ENCODE measurements at places on chromosomes 2 and 18.

DNA sequence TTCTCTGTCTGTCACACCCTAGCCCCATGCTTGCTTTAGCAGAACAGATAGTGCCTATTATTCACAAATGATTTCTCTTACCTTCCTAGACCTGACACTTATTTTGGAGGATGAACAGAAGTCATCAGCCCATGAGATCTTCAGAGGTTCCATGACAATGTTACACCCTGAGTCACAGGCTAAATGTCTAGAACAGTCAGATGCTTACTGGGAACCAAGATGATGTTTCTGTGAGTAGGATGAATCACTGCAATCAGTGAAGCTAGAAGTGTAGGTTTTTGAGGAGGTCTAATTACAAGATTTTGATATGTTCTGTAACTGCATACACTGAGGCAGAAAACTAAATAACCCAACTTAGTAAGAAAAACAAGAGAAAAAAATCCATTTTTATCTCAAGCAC, 123.0 kb upstream of the THUMPD2 start:
- no peak for DNase-seq

DNA sequence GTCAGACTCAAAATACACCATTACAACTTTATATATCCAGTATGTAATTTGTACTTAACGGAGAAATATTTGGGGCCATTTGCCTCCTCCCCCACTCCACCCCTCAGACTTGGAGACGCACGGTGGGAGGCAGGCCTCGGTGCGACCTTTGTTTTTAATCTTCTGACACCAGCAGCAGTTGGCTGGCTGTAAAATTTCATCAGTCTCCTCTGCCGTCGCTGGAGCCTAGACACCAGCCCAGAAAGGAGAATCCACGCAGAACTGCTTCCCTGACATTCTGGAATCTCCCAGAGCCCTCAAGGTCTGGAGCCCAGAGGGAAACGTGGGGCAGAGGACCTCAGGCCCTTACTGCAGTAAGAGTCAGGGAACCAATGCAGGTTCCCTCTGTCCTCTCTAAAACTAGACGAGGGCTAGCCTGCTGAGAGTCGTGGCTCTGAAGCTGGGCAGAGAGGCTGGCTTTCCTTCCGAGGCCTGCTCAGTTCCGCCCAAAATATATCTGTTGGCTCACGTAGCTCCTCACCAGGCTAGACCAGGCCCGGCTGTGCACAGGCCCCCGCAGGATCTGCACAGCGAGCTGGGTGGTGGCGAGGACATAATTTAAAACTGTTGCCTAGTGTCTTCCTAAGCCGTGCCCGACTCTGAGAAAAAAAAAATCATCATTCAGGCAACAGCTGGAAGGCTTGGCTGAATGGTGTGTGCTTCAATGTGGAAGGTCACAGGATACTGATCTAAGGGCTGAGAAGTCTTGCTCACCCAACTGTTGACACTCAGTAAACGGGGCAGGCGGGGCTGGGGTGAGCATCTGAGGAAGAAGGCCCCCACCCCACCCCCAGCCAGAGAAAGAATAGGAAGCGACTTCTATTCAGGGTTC, 40.4 kb downstream of the EN1 start:
- DNase-seq = no peak

DNA sequence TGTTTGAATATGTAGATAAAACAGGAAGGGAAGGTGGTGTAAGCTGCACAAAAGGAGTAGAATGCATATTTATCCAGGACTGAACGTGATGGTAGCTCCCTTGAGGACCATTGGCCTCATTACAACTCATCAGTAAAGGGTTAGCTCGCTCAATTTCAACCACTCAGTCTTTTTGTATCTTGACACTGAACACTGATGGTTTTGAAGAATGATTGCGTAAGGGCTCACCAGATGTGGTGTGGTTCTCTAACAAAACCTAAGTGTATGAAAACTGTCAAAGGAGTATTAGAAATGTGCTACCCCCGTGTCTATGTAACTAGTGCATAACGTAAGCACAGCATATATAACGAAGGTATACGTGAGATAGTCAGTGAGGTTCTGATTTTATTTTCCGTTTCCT, 272.4 kb upstream of the THSD7B start:
- DNase-seq = no peak

DNA sequence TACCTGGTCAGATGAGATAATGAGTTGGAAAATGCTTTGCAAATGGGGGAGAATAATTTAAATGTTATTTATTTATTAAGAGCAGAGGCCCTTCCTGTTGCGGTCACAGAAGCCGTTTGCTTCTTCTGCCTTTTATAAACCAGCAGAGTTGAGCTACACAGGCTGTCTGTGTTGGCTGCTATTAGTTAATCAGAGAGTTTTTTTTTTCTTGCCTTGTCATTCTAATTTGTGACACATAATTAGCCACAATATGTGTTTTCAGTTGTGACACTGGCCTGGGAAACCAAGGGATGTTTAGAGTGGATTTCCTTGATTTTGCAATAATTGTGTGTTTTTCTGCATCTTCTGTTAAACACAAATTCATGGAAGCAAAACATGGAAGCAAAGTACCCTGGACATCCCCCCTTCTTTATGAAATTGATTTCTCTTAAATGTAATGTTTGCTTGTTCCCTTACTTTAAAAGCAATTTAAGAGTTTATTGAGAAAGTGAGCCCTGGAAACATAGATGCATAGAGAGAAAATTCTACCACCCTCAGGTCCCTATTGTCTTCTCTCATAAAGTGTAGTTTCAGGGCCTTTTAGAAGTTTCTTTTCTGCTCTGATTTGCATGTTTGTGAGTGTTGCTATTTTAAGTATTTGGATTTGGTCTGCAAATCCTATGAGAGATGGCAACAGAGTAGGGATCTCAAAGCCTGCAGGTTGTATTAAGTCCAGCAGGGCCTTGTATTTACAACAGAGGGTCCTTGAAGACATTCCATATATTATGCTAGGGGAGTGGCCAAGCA, 22.8 kb upstream of the IL37 start:
- DNase-seq = no peak

DNA sequence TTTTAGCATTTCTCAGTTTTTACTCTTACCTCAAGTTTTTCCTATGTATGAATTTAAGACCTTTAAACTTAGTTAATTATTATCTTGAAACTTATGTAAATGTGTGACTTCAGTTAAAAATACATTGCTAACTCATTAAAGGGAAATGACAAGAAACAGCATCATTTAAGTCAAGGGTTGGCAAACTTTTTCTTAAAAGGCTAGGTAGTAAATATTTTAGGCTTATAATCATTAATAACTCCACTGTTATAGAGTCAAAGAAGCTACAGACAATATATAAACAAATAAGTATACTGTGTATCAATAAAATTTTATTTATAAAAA, 259.7 kb upstream of the RBMS1 start:
- no peak for DNase-seq
